ENCODE measurements at places on chromosomes 13 and 19.

DNA sequence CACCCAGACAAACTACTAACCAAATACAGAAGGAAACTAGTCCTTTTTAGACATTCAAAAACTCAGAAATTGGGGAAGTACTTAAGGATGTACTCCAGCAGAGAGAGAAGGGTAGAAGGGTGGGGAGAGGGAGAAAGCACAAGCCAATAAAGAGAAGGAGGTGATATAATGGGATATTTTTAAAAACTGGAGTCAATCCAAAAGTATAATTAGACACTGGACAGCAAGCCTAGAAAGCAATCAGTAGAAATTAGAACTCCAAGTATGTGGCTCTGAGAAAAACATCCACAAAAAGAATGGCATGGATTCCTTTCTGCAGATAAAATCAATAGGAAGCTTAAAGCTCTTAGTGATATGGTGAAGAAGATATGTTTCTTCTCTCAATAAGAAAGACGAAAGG is 55.8 kb downstream of the PEPD start:
- no peak for DNase-seq

DNA sequence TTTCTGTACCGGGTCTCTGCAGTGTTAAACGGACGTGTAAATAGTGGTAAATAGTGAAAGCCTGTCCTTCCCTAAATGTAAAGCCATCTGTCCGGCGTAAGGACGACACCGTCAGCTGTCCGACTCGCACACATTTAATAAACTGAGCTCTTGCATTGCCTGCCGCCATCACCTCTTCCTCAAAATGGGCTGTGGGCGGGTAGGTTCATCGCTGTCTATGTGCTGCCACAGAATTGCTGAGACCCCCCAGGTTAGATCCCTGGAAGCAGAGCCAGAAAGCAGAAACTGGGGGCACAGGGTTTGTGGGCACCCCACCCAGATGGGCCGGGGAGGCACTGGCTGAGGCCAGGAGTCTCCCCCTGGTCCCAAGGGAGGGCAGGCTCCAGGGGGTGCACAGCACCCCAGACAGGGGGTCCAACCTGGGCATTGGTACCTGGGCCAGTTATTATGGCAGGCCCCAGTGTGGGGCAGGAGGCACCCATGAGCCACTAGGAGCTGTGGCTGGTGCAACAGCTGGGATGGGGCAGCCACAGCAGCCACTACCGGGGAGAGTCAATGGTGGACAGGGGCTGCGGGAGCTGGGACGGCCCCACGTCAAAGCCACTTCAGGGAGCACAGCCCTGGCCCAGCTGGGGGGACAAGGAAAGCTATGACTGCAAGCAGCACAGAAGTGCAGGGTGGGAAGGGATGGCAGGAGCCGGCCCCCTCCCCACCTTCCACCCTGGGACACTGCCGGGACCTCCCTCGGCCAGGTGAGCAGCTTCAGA is 5.7 kb downstream of the C19orf25 start:
- DNase-seq: no peak

DNA sequence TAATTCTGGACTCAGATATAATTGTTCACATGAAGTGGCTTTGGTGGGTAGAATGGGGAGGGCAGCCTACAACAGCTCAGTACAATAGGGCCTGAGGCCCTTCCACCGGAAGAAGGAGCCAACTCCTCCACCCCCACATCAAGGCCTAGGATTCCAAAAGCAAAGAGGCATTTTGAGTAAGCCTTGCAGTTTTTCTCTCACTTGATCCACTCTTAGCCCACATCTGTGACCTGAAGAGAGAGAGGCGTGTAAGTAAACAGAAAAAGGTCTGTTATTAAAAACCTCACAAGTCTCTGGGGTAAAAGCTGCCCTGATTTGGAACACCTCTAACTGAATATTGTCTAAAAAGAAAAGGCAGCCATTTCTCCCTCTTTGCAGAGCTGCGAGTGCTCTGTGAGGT is 214.1 kb upstream of the KL start:
- no peak for DNase-seq

DNA sequence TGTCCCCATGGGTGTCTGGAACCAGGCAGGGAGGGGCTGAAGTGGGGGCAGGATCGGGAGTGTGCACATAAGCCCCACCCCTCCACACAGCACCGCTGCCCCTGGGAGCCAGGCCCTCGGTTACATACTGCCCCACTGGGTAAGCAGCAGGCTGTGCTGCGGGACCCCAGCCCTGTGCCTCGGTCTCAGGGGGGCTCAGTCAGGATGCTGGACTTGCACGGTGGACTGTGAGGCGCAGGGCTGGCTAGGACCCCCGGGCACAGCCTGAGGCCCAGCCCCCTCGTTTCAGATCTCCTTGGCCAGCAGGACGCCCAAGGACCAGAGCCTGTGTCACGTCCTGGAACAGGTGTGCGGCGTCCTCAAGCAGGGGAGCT is 16.3 kb downstream of the MPND start:
- no peak for DNase-seq

DNA sequence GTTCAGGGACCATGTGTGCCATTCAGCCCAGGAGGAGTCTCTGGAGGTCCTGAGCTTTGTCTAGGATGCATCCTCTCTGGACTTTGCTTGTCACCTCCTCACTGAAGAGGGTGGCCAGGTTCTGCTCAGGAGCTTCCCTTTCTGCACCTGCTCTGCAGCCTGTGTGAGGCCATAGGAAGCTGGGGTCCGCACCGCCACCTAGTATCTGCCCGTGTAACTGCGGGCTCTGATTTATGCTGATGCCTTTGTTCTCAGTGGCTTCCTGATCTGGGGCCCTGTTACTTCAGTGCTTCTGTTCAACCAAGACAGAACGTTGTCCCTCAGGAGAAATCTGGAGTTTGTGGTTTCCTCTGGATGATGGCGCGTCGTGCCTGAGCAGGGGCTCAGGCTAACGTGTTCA is 15.5 kb downstream of the ZNF610 start:
- no peak for DNase-seq

GRCh38 chr13:38624822-38625221 is 62.1 kb upstream of the FREM2 start:
- DNase-seq: no peak

DNA sequence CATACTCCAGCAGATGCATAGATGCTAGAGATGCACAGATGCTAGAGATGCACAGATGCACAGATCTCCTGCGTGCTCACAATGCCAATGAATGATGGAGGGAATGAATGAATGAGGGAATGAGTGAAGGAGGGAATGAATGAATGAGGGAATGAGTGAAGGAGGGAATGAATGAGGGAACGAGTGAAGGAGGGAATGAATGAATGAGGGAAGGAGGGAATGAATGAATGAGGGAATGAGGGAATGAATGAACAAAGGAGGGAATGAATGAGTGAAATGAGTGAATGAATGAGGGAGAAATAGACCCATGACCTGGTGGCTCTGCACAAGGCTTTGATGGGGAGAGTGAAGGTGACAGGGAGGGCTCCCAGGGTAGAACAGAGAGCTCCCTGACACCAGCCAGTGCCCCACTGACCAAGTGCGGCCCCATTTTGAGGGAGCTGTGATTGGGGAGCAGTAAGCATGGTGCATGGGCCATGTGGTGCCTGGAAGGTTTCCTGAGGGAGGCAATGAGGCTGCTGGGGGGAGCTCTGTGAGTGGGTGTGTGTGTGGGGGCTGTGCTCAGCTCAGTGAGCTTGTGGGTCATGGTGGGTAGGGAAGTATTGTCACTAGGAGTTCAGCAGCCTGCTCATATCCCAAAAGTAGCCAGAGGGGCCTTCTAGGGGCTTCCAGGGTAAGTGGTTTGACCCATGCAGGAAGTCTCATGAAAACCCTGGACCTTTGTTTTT is 12.7 kb downstream of the SLC27A1 start:
- no peak for DNase-seq

GRCh38 chr13:72122661-72123255 is 255.8 kb upstream of the DACH1 start:
- no peak for DNase-seq

- DNase-seq: peak; percentile 13
These were observed 1.7 kb downstream of the ERCC5 start for GRCh38 chr13:102847272-102848234.

GRCh38 chr13:33859691-33860303 is 41.8 kb downstream of the RFC3 start:
- DNase-seq: peak; percentile 92

- no peak for DNase-seq
These were observed 711.5 kb downstream of the PCDH17 start for GRCh38 chr13:58343076-58343475.

DNA sequence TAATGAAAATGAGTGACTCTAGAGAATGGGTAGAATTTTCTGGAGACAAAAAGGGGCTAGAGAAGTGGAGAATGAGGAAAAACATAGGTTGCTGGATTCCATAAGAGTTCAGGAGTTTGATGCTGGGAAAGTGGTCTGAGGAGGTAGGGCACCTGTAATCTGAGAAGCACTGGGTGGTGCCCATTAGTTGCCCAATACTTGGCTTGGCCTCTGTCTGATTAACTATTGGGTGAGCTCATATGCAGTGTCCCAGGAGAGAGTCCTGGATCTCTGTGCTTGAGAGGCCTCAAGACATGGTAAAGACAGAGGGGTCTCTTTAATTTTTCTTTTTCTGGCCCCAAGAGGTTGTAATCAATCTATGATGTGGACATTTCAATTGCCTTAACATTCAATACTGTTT is 390.1 kb downstream of the TDRD3 start:
- no peak for DNase-seq

DNA sequence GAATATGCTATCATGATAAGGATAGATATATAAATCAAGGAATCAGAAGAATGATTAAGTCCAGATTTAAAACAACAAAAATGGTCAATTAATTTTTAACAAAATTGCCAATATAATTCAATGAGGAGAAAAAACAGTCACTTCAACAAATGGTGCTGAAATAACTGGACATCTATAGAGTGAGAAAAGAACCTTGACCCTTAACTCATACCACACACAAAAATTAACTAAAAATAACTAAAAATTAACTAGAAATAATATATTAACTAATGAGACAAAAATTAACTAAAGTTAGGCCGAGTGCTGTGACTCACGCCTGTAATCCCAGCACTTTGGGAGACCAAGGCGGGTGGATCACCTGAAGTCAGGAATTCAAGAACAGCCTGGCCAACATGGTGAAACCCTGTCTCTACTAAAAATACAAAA is 9.5 kb downstream of the LGALS7 start:
- no peak for DNase-seq

DNA sequence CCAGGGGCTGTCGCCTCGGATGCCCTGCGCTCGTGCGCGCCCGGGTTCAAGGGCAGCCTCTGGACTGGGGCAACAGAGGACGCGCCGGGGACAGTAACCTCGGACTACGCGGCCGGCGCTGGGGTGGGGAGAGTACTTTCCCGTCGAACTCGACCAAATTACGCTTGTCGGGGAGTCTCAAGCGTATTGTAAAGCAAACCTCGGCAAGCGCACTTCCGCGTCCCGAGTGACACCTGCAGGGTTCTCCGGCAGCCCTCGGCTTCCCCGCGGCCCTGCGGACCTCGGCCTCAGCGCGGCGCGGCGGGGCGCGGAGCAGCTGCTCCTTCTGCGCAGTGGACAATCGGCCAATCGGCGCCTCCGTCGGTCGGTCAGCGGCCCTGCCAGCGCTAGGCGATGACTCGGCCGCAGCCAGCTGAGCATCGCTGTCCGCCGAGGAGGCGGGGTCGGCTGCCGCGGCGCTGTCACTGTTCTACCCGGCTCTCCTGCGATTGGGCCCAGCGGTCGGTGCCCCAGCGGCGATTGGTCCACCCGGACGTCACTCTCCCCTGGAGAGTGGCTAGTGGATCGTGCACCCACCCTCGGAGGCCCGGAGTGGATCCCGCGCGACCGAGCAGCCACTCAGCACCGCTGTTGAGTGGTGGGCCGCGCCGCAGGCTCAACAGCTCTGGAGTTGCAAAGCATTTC is at the start of gene SLC46A3:
TSS of gene SLC46A3 (minus strand) at position 428 of the 684 bp plus-strand sequence. CDS start 972 bp downstream, outside the sequence.
- peak; percentile 94 for DNase-seq

DNA sequence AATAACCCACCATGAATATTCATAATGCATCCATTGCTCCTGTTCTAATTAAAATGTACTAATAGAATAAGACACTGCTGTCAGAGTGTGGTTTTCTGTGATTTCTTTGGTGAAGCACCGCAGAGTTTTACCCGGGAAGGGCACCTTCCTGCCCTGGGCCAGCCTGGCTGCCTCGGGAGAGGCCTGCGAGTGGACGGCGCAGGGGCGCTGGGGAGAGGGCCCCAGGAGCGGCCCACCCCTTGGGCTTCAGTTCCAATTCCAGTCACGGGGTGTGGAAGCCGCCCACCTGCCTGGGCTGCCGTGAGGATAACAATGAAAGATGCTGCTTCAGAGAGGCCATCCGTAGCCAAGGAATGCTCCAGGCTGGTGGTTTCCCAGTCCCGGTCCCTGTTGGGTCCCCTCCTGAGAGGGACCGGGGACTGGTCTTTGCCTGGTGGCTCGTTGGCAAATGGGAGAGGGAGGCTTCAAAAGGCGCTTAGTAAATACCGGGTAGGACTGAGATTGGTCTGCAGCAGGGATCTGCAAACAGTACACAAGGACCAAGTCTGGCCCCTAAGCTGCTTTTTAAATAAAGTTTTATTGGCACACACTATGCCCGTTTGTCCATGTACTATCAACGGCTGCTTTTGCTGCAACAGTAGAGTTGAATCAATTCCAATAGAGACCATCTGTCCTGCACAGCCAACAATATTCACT is 18.0 kb downstream of the TCF3 start:
- DNase-seq: no peak

- no peak for DNase-seq
These were observed 3.4 kb upstream of the N4BP2L1 start for GRCh38 chr13:32431361-32431760.

DNA sequence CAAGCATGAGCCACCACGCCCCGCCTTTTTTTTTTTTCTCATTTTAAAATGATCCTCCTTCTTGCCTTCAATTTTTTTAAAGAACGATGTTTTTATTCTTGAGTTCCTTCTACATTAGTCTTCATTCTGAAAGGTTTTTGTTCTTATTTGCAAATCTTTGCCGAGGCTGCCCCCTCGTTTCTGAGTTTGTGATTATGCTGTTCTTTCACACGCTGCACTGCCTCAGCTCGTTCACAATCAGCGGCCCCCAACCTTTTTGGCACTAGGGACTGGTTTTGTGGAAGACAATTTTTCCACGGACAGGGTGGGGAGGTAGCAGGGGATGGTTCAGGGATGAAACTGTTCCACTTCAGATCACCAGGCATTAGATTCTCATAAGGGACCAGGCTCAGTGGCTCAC is 26.6 kb downstream of the ZNF787 start:
- DNase-seq: no peak

- DNase-seq: peak; percentile 61
These were observed 28.7 kb downstream of the LACC1 start for GRCh38 chr13:43908156-43909126.

DNA sequence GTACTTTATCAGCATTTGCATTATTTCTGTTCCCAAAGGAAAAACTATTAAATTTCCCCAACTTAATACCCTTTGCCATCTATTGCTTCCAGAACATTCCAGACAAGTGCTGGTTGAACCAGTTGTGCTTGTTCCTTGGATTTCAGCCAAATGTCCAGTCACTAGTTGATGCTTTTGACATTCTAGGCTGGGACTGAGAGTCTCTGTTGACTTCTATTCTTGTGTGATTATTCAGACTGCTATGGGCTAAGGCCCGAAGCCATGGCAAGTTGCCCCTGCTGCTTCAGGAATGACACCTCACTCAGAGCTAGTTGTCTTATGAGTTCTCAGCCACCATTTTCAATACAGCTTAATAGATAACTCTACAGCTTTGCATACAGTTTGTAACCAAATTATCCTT is 458.1 kb upstream of the ARGLU1 start:
- DNase-seq: peak; percentile 2

GRCh38 chr13:66675620-66676019 is 554.5 kb downstream of the PCDH9 start:
- no peak for DNase-seq

Measured in mammary epithelial cell (primary cell).